ENCODE measurements at places on chromosomes 12 and 14. TPM values are rescaled to one million over a fixed set of nuclear protein-coding genes. Genes with fewer than 3 reads are reported as not detected.

The SMAGP gene
- total RNA-seq: 36.3 TPM

The KRT3 gene
- 0.24 TPM for total RNA-seq

The CD69 gene
- total RNA-seq: not detected

The LRIG3 gene
- total RNA-seq: 8.8 TPM

The ADAM21 gene
- total RNA-seq: not detected

The ANG gene
- 4.4 TPM for total RNA-seq

The EGLN3 gene
- total RNA-seq: 23.6 TPM

The MYH7 gene
- total RNA-seq: not detected

The KRT6A gene
- total RNA-seq: 55.9 TPM

The KRT73 gene
- not detected for total RNA-seq

The ACSM4 gene
- total RNA-seq: not detected

The SLCO1A2 gene
- 0.45 TPM for total RNA-seq

The KSR2 gene
- total RNA-seq: 1.0 TPM

The INHBE gene
- total RNA-seq: 0.73 TPM

The CLEC1B gene
- total RNA-seq: not detected

The SLC7A7 gene
- total RNA-seq: 5.9 TPM
